ENCODE measurements at places on chromosomes 11 and 22.

GRCh38 chr11:75103380-75104026 is 6.8 kb upstream of the OR2AT4 start:
- DNase-seq: no peak

GRCh38 chr11:115244296-115244695 is 259.9 kb downstream of the CADM1 start:
- no peak for DNase-seq

DNA sequence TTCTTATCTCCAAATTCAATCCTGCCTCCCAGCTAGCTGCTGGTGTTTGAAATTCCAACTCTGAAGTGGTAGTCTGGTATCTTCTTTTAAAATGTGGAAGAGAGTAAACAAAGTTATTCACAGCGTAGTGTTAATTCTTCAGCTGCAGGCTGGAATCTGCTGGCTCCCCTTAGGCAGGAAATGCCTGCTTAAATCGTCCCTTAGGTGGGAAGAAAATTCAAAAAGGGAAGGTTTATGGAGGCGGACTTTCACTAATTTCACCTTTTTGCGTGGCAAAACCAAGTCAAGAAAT is 439.0 kb upstream of the CCDC90B start:
- DNase-seq: no peak

- DNase-seq: no peak
Measured at GRCh38 chr22:46619830-46620501, at the start of gene GRAMD4. Gene GRAMD4, plus strand, starts transcription at chr22:46620386. Its CDS starts 6,414 bp downstream, at chr22:46626800.

DNA sequence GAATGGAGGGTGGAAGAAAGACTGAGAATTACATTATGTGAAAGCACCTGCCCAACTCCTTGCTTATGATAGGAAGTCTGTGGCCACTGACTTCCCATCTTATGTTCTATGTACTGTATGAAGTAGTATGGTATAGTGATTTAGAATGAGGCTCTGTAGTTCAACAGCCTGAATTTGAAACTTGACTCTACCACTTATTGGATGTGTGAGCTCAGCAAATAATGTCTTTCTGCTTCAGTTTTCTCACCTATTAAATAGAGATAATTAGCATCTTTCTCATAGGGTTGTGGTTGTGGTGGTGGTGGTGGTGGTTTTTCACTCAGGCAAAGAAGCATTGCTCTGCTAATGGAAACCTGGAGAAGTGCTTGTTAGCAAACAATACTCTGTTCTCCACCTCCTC is 121.6 kb downstream of the PAX6 start:
- no peak for DNase-seq

DNA sequence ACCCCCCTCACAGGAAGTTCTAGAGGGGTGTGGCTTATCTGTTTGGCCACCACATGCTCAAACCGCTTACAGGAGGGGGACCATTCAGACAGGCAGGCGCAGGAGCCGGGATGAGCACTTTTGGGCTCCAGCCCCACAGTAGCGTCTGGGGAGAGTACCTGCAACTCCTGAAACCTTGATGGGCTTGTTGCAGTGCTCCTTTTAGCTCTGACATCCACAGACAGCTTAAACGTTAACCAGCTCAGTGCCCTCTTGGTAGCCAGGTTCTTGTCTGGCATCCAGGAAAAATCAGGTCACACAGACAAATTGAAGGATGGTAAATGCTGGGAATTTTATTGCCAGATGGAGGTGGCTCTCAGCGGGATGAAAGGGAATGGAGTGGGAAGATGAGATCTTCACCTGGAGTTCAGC is 326.3 kb downstream of the ETS1 start:
- no peak for DNase-seq

- DNase-seq: no peak
Measured at GRCh38 chr11:115267871-115268270, 236.3 kb downstream of the CADM1 start.

DNA sequence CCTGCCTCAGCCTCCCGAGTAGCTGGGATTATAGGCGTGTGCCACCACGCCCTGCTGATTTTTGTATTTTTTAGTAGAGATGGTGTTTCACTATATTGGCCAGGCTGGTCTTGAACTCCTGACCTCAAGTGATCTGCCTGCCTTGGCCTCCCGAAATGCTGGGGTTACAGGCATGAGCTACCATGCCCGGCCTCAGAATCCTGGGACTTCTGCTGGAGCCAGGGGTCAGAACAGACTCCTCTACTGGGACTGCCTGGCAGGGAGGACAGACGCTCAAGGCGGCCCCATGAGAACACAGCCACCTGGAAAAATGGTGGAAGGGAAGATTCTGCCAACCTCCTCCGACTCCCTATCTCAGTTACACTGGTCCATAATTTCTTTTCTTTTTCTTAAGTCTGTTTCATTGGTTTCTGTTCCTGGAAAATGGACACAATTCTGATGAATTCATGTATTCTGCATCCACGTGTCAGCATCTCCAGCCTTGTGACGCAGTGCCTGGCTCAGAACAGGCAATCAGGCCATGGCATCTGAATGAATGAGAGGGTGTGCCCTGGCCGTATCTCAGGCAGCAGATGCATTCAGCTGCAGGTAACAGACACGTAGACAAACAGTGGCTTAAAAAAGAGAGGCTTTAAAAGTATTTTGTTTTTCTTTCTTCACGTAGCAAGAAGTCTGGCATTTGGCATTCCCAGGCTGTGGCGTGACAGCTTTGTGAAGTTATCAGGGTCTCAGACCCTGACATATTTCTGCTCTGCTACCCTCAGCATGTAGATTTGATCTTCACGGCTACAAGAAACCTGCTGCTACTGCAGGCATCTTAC is 4.8 kb downstream of the SMIM38 start:
- no peak for DNase-seq

DNA sequence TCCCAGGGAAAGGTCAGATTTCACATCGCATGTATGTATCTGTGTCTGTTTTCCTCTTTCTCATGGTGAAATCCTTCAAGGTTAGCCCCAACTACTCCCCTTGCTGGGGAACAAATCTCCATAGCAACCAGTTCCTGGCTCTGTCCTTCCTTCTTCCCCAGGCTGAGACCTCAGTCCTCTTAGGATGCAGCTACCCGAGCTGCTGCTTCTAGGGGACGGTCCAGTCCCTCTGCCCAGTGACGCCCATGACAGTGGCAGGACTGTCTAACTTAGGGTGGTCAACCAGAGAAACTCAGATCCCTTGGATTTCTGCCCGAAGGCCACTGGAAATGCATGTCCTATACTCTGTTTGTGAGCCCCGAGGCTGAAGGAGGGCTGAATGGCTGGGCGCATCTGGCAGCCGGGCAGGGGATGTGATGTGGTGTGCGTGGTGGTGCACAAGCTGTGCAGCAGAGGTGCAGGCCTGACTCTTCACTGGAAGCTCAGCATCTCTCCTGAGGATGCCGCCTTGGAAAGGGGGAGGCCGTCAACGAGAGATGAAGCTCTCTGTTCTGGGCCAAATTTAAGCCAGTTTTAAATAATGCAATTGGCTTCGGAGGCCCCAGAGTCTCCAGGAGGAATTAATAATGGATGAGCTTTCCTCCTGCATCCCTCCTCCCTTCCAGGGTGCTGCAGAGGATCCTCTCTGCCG is 118.7 kb upstream of the B3GAT1 start:
- DNase-seq: no peak

GRCh38 chr11:94563848-94564467 is 3.2 kb upstream of the PIWIL4 start:
- no peak for DNase-seq

- DNase-seq: no peak
Measured at GRCh38 chr11:111387363-111387762, 8.3 kb upstream of the POU2AF1 start.

- DNase-seq: no peak
Measured at GRCh38 chr11:27013781-27014361, 20.0 kb downstream of the FIBIN start.

DNA sequence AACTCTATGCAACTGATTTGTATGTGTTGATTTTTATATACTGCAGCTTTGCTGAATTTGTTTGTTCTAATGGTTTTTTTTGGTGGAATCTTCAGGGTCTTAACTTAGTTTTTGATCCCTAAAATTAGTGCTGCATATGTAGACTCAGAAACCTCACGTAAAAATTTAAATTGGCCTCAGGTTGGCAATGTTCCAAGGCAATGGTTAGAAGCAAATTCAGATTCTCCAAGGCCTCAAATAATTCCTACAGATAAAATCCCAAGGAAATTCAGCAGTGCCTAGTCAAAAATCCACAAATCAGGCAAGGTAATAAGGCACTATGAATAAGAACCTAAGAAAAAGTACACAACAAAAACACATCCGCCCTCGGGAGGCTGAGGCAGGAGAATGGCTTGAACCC is 9.5 kb downstream of the PDE3B start:
- DNase-seq: no peak

GRCh38 chr11:45485070-45485707 is 180.2 kb downstream of the CHST1 start:
- DNase-seq: no peak

DNA sequence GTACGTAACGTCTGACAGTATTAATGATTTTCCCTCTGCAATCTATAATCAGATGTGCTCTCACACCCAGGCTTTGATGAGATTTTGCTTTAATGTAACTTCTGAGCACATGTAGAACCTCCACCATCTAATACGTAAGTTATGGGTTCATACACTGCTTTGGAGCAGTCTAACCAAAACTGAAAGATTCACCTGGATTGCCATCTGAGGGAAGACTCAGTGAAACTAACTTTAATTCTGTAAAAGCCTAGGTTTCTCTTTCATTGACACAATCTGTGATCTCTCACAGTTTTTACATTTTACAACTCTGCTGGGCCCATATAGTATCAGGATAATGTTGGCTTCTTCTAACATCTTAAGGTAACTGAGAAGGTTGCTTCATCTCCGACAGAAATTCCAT is 30.1 kb upstream of the MTNR1B start:
- no peak for DNase-seq

- DNase-seq: no peak
Measured at GRCh38 chr11:82722231-82722630, 11.4 kb downstream of the FAM181B start.

DNA sequence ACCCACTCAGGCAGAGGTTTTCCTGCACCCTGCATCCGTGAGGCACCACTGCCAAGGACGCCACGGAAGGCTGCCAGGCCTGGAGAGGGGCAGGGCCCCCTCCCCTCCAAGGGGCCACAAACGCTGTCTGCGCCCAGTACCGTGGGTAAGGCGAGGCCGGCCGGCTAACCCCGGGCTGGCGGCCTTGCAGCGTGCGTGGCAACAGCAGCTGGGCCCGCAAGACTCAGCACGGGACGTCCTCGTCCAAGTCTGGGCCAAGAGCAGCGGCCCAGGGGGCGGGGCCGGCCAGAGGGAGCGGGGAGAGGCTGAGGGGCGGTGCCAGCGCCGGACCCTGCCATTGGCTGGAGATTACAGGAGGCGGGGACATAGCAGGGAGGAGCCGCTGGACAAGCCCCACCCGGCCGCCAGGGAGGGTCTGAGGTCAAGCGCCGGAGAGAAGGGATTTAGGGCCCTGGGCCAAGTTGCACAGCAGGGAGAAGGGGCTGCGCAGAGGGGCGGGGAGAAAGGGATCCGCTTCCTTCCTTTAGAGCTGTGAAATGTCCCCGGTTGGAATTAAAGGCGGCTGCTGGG is 16.0 kb downstream of the SLC43A1 start:
- DNase-seq: peak; percentile 45

GRCh38 chr11:24356501-24356900 is 140.4 kb upstream of the LUZP2 start:
- DNase-seq: no peak

DNA sequence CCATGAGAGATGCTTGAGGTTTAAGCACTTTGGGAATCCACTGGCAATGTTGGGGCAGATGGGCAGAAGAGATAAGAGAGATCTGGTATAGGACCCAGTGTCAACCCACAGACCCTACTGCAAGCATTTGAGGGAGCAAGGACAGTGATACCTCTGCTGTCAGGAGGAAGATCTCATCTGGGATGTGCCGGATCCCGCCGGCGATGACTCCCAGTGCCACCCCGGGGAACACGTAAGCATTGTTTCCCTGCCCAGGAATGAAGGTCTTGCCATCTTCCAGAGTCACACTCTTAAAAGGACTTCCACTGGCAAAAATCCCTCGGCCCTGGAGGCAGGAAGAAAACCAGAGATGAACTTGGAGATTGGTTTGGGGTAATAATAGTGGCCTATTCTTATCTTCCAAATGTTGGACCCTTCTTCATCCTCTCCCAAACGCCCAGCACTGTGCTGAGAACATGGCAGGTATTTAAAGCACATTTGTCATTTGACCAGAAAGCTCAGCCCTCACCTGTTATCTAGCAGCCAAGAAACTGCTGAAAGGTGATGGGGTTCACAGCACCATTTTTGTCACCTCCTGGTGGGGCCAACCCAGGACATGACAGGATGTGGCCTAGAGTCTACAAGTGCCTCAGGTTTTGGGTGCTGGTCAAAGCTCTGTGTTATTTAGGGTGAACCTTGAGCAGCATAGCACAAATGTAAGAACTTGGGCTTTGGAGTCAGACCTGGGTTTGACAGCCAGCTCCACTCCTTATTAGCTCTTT is 71.7 kb downstream of the CCDC81 start:
- no peak for DNase-seq

GRCh38 chr22:38138961-38139360 is 28.5 kb upstream of the BAIAP2L2 start:
- no peak for DNase-seq

DNA sequence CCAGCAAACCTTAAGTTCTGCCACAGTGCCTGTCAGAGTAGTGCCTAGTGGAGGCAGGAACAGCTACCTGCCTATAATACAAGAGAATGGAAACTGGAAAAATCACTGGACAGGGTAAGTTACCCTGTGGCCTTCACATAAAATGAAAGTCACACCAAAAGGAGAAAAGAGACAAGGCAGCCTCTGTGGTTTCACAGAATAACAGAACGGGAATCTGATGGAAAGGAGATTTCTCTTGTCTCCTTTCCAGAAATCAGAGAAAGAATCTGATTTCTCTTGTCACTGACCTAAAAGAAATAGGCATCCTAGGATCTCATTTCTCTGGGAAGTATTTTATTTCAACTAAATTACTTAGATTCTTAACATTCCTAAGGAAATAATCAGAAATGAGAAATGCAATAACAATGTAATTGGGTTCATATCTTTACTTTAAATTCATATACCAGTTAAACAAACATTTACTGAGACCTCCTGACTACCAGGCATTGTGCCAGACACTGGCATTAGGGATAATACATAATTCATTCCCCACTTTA is 41.6 kb downstream of the PRCP start:
- no peak for DNase-seq

GRCh38 chr22:20576445-20576816 is 69.0 kb downstream of the MED15 start:
- no peak for DNase-seq

DNA sequence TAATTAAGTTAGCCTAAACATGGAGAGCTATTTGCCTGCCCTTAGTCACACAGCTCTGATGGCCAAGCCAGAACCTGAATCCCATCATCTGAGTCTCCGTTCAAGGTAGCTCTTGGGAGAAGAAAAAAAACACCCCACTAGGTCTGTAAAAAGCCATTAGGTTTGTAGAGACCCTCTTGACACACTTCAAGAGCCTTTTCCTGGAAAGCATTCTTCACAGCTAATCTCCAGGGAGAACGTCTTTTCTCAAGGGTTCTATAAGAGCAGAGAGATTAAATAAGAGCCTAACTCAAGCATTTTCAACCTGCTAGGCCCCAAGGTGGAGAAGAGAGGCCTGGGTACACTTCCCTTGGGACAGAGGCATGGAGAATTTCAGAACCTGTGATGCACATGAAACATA is 61.6 kb upstream of the NAV2 start:
- DNase-seq: no peak

All from stimulated activated CD4-positive, alpha-beta T cell treated with anti-CD3 and anti-CD28 coated beads, Interleukin-4, amount 100 ng/mL, for 1 hour (primary cell).